Activated CD4-positive, alpha-beta T cell treated with anti-CD3 and anti-CD28 coated beads, Interleukin-2, amount 50 U/mL, for 4 hours (primary cell): ENCODE measurements at places on chromosomes 5 and 9.

- peak; percentile 73 for DNase-seq
Observed at GRCh38 chr9:36166168-36166927, 2.8 kb upstream of the CCIN start.

GRCh38 chr9:89323390-89323789, 5.1 kb downstream of the SECISBP2 start:
- DNase-seq: no peak

- no peak for DNase-seq
Observed at GRCh38 chr5:14676320-14676719, 11.8 kb downstream of the OTULIN start.

GRCh38 chr9:112094948-112095681, 80.0 kb downstream of the SUSD1 start:
- no peak for DNase-seq

- DNase-seq: no peak
Observed at GRCh38 chr5:96978812-96979449, 43.1 kb downstream of the LNPEP start.

DNA sequence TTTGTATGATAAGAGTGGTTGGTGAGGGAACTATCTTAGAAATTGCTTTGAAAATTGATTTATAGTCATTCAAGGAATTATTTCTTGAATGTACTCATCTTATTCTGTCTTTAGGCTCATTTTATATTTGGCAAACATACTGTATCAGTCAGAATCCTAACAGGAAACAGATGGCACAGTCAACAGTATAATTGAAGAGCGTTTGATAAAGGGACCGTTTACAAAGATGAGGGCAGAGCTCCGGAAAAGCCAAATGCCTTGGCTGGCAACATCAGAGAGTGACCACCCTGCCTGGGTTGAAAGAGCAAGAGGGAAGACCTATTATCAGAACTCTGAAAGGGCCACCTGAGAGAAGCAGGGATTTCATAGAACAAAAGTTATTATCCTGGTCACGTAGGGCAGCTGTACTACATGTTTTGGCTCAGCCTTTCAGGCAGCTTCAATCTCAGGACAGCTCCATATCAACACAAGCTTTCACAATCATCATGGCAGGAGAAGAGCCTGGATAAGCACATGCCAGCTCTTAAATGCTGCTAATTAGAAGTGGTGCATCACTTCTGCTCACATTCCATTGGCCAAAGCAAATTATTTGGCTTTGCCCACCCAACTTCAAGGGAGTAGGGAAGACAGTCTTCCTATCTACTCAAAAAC, 47.2 kb upstream of the ARL15 start:
- no peak for DNase-seq

- no peak for DNase-seq
Observed at GRCh38 chr9:34744295-34745221, 34.6 kb upstream of the CCL21 start.

GRCh38 chr9:2234371-2234893, 219.3 kb downstream of the SMARCA2 start:
- DNase-seq: no peak

GRCh38 chr5:143395638-143396352, 7.7 kb downstream of the NR3C1 start:
- no peak for DNase-seq

DNA sequence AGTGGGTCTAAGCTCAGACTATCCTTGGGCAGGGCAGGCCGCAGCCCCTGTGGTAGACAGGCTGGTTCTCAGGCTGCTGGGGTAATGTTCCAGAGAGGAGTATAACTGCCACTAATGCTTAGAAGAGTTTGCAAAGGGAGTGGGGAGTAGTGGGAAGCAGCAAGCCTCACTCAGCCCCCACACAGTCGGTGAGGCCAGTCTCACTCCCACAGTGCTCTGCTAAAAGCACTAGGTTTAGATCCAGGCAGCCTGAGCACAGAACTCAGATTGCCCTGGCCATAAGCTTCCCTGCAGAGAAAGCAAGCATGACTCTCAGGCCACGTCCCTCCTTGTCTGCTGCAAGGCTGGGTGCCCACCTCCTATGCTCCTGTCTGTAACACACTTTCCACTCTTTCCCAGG, 69.4 kb upstream of the HCN1 start:
- DNase-seq: no peak
